ENCODE measurements at places on chromosomes 11 and 22.

- DNase-seq, result no peak
These were observed 51.5 kb upstream of the FGF3 start for GRCh38 chr11:69870766-69871165.

DNA sequence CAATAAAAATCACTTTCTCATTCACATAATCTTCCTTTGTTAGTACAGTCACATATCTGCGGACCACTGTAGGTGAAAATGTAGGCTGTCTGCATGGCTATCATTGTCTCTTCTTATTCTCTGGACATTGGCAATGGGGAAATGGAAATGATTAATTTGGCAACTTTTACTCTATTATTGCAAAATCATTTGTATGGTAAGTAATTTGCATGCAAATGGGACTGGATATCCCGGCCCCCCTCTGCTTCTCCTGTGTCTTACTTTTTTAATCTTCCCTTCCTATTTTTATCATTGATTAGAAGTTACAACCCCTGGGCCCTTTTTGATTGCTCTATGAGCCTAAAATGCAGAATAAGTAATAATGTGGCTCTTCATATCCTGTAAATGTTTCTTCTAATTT is 6.0 kb downstream of the GRK3 start:
- no peak for DNase-seq

- DNase-seq, result no peak
These were observed 54.2 kb upstream of the CYP2D6 start for GRCh38 chr22:42184852-42185251.

GRCh38 chr11:26202754-26203153 is 129.2 kb upstream of the ANO3 start:
- no peak for DNase-seq

- no peak for DNase-seq
These were observed 55.4 kb downstream of the ST14 start for GRCh38 chr11:130214861-130215530.

DNA sequence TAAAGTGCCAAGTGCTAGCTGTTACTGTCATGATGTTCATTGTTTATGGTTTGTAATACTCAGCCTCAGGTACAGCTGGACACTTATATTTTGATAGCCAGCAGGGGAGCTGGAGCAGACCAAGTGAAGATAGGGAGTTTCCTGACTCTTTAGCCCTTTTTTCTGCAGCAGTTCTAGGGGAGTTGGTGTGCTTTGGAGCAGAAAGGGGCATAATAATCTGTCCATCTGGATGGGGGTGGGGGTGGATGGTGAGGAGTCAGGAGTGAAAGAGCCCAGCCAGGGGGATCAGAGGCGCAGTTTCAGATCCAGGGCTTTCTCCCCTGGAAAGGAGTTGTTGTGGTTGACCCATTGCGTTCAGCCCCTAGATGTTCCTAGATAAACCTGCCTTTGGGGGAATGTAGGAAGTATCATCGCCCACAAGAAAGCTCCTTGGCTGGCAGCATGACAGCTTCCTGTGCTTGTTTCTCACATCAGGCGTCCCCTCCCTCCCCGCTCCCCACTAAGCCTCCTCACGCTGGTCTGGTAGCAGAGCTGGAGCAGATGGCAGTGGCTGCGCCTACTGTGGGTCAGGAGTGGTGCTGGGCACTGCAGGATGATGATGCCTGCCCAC is 41.9 kb downstream of the MED15 start:
- peak; percentile 61 for DNase-seq

GRCh38 chr11:65477149-65477965 is 21.5 kb upstream of the MALAT1 start:
- peak; percentile 84 for DNase-seq

- peak; percentile 97 for DNase-seq
These were observed 14.8 kb downstream of the BAD start for GRCh38 chr11:64269540-64270220.

DNA sequence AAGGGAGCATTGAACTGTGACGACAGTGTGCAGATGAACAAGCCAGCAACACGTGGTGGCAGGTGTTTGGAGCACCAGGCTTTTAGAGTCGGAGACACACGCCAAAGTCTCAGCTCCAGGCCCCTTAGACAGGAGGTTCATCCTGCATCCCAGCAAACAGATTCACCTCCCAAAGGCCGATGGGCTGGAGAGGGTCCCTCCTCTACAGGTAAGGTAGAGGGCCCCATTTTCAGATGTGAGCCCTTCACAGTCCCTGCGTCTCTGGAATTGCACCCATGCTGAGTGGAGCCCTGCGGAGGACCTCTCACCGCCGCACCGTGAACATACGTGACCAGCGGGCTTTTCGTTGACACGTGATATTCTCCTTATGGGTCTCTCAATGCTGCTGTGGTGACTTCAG is 109.0 kb upstream of the B3GAT1 start:
- DNase-seq, result no peak

DNA sequence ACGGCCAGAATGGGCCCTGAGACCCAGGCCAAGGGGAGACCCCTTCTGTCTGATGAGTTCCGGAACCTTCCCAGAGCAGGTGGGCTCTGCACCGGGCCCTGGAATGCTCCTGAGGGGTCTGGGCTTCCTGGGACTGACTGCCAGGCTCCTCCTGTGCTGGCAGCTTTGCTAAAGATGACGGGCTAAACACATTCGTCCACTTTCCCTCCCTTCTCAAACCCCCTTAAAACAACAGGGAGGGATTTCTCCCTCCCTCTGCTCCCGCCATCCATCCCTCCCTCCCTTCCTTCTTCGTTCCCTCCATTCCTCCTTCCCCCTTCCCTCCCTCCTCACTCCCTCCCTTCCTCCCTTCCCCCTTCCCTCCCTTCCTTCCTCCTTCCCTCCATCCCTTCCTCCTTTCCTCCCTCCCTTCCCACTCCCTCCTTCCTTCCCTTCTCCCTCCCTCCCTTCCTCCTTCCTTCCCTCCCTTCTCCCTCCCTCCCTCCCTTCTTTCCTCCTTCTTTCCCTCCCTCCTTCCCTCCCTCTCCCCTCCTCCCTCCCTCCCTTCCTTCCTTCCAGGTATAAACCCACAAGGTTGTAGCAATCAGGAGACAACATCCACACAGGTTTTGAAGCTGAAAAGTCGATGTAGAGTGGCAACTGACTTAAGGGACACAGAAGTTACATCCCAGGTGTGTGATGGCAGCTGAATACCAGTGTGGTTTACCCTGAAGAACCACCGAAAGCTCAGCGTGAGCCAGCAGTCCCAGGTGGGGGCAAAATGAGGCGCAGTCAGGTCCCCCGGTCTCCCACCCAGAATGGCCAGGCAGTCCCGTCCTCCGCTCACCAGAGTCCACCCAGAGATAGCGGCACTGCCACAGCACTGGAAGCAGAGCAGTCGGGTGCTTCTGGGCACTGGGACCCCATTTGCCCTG is 18.8 kb upstream of the MGAT3 start:
- DNase-seq, result no peak

- no peak for DNase-seq
These were observed 242.2 kb downstream of the DCDC1 start for GRCh38 chr11:31127290-31127689.

DNA sequence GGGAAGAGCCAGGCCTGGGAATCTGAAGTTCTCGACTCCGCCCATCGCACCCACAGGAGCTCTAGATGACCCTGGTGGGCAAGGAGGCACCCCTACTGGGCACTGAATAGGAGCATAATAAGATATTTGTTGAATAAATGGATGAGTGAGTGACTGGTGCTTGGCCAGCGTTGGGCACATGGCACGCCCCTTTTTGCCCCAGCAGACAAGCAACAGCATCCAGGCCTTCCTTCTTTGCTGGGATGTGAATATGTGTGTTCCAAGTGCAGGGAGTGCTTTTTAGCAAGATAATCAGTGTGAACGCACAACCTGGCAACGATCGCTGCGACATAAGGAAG is 443 bp upstream of the CELF1 start:
- no peak for DNase-seq

DNA sequence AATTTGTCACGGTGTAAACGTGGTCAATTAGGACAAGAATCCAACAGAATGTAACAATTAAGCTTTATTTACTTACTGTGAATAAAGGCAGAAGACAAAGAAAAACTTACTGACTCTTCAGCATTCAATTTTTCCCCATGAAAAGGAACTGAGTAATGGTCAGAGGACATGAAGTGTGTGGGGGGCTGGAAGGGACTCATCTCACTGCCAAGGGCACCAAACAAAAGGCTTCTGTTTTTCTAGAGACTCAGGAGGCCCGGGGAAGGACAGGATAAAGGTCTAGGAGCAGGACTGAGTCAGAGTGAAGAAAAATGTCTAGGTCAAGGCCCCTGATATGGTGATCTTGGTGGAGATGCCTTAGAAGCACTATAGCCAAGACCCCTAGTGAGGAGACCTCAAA is 564.2 kb upstream of the ANO5 start:
- DNase-seq, result no peak

DNA sequence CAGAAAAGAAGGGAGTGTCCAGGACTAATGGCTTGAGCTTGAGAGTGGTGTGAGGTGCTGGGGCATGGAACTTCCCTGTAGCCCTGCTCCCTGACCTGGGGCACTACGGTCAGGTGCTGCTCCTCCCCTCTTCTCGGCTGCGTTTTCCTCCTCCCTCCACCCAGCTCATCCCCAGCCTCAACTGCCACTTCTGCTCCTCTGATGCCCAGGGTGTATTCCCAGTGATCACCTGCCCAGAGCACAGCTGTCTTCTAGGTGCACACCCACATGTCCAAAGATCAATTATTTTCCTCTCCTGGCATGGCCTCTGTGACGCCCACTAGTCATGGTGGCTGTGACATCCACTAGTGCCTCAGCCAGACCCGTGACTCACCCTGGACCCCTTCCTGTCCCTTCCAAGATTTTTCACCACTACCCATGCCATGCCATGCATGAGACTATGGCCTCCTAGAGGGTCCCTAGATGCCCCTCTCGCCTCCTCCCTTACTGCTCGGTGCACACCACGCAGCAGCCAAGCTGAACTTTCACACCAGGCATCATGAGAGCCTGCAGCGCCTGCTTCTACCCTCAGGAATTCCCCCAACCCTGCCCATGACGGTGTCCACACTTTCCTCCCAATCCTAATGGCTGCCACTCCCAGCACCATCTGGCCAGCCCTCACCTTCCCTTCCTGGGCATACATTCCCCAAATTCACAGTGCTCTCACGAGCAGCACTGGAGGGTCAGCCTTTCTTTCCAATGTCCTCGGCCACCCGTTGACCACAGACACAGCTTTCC is 1.9 kb downstream of the P2RX6 start:
- no peak for DNase-seq

DNA sequence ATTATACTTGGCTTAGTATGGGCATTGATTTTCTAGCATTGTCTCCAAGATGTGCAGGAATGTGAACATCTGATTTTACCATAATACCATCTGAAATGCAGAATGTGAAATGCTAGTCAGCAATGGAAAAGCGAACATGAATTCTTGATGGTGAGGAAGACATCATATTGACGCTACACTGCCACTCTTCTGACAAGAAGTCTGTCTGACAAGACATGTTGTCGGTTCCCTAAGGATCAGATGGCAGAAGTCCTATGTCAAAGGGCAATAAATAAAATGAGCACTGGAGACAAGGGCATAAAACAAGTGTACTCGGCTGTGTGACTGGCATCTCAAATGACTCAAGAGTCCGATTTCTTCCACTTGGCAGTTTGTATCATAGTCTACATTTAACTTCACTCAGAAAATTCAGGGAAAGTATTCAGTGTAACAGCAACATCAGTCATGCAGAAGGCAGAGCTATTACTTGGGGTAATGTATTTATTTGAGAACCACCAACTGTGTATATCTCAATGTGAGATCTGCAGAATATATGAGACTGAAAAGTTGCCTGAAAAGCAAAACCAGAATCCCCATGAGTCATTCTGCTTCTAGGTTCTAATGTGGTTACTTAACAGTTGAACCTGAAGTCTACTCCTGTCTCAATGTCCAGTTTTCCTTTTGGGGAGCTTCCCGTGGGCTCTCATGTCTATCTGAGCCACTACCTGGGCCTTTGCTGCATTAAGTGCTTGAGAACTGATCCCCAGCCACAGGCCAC is 51.5 kb downstream of the SLC17A6 start:
- no peak for DNase-seq

GRCh38 chr11:129636926-129637325 is 178.7 kb upstream of the TMEM45B start:
- no peak for DNase-seq

- DNase-seq, result no peak
These were observed 876 bp upstream of the UBE2L6 start for GRCh38 chr11:57568330-57568766.

DNA sequence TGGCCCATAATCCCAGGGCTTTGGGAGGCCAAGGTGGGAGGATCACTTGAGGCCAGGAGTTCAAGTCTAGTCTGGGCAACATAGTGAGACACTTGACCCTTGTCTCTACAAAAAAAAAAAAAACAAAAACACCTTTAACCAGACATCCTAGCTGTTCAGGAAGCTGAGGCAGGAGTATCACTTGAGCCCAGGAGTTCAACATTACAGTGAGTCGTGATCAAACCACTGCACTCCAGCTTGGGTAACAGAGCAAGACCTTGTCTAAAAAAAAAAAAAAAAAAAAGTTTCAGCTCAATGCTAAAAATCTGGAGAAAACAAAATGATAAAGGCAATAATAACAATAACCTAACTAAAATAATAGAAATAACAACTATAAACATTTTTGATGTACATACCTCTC is 22.6 kb upstream of the APLP2 start:
- DNase-seq, result no peak

DNA sequence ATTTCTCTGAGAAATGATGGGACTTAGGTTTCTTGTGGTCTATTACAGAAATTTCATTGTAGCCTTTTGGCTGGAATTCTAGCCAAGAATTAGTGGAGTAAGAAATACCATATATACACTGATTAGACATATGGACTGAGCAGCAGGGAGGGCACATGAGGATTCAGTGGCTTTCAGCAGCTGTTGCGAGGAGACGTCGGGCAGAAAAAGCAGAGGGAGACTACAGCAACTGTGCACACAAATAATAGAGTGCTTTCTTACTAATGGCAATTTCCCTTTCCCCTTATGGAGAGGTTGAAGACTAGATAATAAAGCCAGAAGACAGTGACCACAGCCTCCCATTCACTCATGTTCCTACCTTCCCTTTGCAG is 35.4 kb upstream of the CCDC34 start:
- DNase-seq, result no peak

GRCh38 chr11:12712132-12712531 is 37.9 kb downstream of the TEAD1 start:
- DNase-seq, result no peak

DNA sequence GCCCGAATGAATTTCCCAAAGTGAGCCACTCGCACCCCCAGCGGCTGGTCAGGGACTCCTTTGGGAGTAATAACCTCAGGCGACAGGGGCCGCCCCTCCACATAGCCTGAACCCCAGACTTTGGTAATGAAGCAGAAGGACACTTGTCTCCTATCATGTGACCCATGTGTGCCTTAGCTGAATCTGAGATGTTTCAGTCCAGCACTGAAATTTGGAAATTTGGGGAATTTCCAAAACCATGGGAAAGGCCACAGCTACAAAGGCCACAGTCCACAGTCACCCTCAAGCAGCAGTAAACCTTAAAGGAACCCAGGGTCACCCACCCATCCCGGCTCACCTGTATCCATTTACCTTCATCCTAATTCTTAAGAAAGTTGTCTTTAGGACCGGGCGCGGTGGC is 51.4 kb upstream of the FADD start:
- no peak for DNase-seq

GRCh38 chr11:72836111-72836510 is 21.9 kb downstream of the ATG16L2 start:
- DNase-seq, result no peak
